ENCODE measurements at places on chromosomes 3 and 15. TPM values are rescaled to one million over a fixed set of nuclear protein-coding genes. Genes with fewer than 3 reads are reported as not detected.

DOCK3 gene
- total RNA-seq: 42.6 TPM

ZNF770 gene
- 110 TPM for total RNA-seq

ARHGEF26 gene
- total RNA-seq: 9.0 TPM

A4GNT gene
- not detected for total RNA-seq

LEKR1 gene
- 0.78 TPM for total RNA-seq

DAZL gene
- not detected for total RNA-seq

All from occipital lobe (tissue), 3 donors.